ENCODE measurements at places on chromosomes 11 and 22.

DNA sequence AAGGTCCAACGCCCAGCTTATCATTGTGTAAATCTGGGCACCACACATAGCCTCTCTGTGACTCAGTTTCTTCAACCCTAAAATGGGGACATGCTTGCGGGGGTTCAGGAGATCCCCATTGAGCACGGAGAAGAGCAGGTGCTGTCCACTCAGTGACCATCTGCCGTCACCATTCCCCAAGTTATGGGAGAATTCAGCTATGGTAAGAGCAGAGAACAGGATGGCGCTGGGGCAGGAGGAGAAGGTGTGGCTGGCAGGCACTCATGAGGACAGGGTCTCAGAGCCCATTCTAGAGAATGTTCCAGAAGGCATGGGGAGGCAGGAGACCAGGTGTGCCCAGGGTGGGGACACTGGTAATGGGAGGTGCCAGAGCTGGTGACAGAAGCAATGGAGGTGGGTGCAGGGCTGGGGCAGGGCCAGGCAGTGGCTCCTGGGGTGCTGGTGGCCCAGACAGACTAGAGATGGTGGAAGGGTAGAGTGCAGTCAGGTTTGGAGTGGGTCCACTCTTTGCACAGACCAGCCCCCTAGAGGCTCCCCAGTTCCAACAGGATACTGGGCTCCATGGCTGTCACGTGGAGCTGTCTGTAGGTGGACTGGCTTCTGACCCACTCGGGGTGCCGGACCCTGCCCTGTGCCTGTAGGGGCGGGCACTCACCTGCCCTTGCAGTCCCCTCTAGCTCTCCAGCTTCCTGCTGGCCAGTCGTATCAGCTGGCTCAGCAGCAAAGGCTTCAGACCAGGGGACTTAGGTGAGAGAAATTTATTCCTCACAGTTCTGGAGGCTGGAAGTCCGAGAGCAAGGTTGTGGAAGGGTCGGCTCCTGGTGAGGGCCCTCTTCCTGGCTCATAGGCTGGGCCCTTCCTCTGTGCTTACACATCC lies 84.7 kb downstream of the CDKN1C start:
- DNase-seq: no peak

GRCh38 chr11:110358336-110358735 lies 61.9 kb upstream of the RDX start:
- no peak for DNase-seq

DNA sequence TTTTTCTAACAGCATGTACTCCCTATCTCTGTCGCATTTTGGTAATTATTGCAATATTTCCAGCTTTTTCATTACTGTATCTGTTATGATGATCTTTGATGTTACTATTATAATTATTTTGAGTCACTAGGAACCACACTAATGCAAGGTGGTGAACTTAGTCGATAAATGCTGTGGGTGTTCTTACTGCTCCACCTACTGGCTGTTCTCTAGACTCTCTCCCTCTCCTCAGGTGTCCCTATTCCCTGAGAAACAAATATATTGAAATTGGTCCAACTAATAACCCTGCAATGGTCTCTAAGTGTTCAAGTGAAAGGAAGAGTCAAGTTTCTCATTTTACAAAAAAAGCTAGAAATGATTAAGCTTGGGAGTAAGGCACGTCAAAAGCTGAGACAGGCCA lies 10.5 kb downstream of the ARL14EP start:
- no peak for DNase-seq

DNA sequence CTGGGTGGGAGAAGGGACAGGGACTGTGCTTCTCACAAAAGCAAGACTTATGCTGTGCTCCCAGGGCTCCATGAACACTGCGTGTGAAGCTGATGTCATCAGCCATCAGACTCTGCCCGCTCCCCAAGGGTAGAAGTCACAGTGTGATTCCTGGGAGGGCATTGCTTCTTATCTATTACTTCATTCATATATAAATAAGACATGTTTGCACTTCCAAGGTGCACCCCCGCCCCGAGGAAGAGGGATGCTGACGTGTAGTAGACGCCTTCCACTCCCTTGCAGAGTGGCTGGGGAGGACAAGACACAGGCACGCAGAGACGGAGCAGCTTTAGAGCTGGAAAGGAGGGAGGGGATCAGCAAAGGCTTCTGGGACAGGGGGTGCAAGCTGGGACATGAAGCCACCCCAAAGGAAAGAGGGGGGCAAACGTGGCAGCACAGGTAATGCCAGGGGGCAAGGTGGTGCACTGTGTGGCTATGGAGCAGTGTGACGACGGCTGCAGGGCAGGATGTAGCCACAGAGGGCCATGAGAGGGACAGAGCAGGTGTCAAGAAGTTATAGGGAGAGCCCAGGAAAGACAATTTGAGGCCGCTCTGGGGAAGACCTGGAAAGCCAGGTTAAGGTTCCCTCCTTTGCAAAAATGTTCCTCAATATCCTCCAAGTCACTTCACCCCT lies 558.5 kb downstream of the MN1 start:
- DNase-seq: no peak

DNA sequence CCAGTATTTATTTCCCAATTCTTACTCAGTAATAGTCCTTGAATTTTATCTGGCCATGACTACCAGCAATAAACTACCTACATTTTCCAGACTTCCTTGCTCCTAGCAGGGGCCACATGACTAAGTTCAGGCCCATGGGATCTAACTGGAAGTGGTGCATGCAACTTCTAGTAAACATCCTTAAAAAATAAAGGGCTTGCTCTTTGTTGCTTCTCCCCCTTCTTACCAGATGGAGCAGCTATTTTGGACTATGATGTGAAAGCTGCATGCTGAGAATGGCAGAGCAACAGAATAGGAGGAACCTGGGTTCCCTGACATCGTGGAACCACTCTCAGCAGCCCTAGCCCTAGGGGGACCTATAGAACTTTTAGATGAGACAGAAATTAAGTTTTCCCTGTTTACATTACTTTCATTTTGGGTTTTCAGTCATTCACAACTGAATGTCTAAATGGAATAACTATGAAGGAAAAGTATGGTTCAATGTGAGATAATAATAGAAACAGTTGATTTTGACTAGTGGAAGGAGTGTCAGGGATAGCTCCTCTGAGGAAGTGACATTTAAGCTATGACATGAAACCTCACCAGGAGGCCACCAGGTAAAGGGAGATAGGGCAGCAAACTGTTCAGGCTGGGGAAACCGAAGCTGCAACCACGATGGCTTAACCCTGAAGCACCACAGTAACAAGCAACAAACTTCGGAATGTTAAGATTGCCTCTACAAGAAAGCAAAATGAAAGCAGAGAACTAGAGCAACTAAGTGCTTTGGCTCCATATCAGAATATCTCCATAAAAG lies 48.9 kb downstream of the PHF21A start:
- DNase-seq: no peak

DNA sequence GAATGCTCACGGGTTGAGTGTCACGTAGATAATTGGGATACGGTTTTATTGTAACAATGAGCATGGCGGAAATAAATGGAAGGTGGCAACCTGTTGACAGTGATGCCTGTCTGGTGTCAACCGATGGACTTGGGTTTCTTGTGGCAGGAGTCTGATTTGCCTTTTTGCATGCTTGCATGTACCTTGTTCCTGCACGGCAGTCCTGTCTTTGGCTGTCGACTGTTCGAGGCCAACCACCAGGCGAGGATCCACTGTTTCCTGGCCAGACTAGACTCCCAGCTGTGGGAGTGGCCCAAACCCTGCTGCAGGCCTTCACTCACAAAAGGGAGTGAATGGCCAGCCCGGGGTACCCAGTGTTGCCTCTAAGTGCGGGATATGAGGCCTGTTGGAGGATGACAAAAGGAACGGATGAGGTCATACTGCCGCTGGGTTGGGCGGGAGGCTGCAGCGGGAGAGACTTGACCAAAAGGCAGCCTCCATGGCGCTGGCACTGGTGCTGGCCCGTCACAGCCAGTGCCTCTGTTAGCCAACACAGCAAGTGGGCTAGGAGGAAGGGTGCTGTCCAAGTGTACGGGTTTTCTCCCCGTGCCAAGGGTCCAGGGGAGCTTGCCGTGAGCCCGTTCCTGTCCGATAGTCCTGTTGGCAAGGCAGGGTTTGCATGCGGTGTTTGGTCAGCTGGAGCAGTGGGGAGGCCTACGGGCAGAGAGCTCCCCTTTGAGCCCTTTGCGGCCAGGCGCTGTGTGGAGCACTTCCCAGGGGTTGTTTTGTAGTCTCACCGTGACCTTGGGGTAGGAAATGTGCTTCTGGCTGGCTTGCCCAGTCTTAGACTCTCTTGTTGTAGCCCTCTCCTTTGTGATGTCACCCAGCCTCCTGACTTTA lies 974 bp downstream of the DGCR8 start:
- peak; percentile 22 for DNase-seq
